ENCODE measurements at places on chromosomes 5 and 9.
A peak's percentile ranks its signal among the peaks of the same experiment; 100 is the strongest.

- no peak for DNase-seq
These were observed 2.6 kb downstream of the C9orf40 start for GRCh38 chr9:74949859-74950855.

GRCh38 chr5:127426661-127427060, 90.8 kb upstream of the PRRC1 start:
- DNase-seq, result no peak

GRCh38 chr9:134215699-134216448, 51.5 kb upstream of the RNU6ATAC start:
- DNase-seq, result no peak

GRCh38 chr5:122322801-122323548, 10.9 kb downstream of the SNCAIP start:
- DNase-seq, result peak; percentile 3

DNA sequence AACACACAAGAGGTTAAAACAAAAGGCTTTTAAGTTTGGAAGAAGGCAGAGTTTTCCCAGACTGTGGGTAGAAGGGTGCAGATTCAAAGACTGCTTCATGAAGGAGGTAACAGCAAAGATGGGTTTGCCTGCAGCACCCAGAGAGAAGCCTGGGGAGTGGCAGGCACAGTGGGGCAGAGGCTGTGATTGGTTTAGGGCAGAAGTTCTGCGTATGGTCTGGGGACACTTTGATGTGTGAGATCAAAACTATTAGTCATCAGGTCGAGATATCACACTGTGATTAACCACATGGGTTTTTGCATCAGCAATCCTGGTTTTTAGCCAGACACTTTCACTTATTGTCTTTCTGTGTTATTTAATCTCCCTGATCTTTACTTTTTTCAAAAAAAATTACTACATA, 188.8 kb upstream of the GLRA1 start:
- peak; percentile 20 for DNase-seq

DNA sequence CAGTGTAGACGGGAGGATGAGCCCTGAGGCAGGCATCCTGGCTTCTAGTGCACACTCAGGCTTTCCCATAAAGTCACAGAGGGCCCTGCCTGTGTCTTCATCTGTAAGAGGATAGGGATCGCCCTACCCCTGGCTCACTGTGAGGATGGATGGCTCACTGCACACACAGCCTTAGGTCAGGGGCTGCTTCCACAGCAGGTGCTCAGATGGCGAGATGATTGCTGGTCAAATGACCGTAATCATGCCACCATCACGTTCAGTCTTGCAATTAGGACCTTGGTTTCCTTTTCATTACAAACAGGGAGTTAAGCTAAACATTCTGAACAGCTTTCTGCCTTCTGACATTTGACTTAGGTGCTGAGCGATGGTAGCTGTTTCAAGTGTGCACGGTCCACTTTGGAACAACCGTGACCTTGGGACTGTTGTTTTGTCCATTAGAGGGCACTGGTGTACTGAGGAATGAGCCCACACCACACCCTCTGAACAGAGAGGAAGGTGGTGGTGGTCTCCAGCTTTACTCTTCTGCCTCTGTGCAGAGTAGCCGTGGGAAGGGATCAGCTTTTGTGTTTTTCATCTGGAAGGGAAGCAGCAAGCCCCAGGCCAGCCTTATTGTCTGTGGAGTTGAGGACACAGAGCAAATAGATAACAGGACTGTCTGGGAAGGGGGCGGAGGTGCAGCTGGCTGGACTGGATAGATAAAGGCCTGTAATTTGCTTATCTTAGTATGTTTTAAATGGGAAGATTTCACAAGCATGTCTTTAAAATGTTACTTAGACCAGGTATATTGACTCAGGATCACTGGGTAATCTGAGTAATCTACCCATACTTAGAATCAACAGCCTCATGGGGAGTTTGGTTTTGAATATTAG, 183.1 kb downstream of the TRIO start:
- peak; percentile 29 for DNase-seq

DNA sequence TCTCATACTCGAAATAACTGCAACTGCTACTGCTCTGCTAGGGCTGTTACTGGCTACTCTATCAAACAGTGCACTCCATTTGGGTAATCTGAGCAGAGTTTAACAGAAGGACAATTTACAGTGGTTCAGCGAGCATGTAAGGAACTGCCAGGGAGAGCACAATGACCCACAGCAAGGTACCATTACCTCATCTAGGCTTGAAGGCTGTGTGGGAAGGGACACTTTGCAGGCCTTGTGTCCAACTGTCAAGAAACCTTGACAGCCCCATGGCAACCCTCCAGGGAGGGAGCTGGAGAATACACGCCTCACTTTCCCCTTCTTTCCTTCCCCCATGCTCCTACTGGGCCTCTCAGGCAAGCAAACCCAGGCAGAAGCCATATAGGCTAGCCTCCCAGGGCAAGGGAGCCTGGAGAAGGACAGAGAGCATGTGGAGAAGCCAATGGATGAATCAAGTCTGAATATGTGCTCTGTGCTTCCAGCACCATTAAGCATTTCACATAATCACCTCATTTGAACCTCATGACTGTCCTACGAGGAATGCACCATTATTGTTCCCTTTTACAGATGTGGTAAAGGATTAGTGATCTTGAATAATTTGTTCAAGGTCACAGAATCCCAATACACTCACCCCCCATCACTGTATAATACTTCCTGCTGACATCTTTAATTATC, 49.9 kb upstream of the JAK2 start:
- DNase-seq, result no peak

- DNase-seq, result no peak
These were observed 77.5 kb upstream of the UNC5A start for GRCh38 chr5:176732736-176733405.

DNA sequence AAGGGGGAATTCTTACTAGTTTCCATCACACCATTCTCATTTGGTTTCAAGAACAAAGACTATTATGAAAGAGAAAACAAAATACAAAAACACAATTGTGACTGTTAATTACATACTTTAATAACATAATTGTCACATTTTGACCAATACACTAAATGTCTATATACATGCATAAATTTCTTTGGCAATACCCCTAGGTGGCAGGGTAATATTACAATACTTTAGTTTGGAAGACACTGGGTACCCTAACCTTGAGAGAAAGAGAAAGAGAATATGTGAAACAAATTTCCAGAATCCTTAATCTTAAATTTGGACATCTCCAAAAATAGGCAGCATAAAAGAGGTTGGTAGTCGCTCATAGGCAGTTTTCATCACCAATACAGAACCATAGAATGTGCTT, 619.6 kb upstream of the ADAMTS16 start:
- DNase-seq, result no peak

DNA sequence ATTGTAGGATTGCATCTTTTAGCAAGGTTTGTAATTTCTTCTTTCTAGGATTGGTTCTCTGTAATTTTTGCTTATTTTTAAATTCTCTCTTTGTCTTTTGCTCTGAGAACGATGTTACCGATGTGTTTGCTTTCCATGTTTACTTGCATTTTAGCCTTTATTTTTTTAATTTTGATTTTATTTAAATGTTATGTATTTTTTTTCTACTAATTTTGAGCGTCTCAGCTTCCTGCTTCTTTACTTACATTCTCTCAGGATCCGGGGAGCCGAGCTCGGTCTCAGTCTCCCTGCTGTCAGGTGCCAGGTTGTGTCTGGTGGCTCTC, 20.9 kb downstream of the ANXA2R start:
- no peak for DNase-seq

- peak; percentile 54 for DNase-seq
These were observed 103.6 kb upstream of the PAM start for GRCh38 chr5:102651466-102651865.

DNA sequence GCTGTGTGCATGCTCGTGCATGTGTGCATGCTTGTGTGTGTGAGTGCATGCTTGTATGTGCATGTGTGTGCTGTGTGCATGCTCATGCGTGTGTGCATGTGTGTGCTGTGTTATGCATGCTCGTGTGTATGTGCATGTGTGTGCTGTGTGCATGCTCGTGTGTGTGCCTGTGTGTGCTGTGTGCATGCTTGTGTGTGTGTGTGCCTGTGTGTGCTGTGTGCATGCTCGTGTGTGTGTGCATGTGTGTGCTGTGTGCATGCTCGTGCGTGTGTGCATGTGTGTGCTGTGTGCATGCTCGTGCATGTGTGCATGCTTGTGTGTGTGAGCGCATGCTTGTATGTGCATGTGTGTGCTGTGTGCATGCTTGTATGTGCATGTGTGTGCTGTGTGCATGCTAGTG, 30.3 kb upstream of the SH3PXD2B start:
- no peak for DNase-seq

GRCh38 chr9:36923025-36923625, 110.9 kb downstream of the PAX5 start:
- DNase-seq, result no peak

GRCh38 chr9:127833555-127833954, 20.9 kb downstream of the ENG start:
- no peak for DNase-seq

GRCh38 chr5:103679873-103680272, 117.3 kb upstream of the NUDT12 start:
- no peak for DNase-seq

- DNase-seq, result no peak
These were observed 31.9 kb upstream of the DAPK1 start for GRCh38 chr9:87465816-87466215.

GRCh38 chr9:111759762-111760639, 34.7 kb downstream of the SHOC1 start:
- DNase-seq, result peak; percentile 81

DNA sequence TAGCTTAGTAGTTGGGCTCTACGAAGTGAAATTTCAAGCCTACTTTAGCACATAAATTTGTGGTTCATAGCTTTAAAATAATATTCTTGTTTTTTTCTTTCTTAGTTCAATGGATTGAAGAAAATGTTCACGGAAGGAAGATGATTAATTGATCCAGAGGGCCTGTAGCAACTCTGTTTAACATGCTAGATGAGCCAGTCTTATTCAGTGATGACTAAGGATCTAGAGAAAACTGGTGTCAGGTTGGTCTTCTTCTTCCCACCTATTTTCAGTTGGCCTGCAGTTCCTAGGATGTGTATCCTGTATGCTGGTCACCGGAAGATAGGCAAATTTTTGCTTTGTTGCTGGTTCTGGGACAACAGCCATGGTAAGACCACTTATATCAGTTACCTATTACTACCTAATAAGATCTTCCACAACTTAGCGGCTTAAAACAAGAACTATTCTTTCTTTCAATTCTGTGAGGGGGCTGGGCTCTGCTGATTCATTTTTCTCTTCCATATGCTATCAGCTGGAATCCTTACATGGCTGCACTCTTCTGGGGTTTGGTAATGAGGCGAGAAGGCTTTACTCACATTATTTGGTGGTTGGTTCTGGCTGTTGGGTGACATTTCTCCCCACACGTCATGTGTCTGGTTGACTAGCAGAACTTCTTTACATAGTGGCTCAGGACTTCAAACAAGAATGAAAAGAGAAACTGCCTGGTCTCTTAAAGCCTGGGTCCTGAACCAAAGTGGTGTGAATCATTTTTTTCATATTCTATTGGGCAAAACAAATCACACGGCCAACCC, 182.7 kb upstream of the ACTBL2 start:
- DNase-seq, result peak; percentile 47

DNA sequence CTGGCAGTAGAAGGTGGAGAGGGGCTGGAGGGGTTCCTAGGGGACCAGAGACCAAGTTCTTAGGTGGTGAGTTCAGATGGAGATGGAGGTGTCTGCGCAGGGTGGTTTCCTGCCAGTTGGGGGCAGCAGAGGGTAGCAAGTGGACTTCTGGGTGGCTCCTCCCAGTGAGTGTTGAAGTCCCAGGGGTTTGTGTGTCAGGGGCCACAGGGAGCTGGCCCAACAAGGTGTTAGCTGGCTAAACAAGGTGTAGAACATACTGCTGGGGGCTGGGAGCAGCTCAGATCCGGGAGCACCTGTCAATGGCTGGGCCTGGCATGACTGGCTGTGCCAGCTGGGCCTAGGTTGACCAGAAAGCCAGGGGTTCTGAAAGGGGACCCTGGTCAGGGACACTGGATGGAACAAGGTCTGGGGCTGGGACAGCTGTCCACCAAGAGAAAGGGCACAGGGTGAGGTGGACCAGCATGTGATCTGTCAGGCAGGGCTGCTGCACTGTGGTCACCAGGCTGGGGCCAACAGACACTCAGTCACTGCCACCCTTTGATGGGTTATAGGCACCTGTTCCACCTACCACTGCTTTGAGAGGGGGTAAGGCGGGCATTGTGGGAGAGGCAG, 35.6 kb downstream of the DAB2IP start:
- DNase-seq, result peak; percentile 76
